Right ventricle myocardium superior (tissue), 1 donor: ENCODE measurements at places on chromosomes 6 and 20. TPM values are rescaled to one million over a fixed set of nuclear protein-coding genes. Genes with fewer than 3 reads are reported as not detected.

DNA sequence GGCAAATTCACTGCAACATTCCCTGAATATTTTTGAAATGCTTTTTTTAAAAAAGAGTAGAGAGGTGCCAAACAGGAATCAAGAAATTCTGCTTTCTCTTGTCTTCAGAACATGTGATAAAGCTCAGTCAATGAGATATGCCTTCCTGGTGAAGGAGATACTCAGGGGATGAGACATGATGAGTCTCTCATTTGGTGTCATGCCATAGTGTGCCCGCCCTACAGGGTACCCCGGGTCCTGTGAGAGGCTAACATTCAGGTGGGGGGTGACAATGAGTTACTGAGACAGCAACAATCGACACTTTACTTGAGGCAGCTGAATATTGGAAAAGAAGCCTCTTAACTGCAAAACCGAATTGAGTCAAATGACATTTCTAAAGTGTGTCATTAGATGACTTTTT lies 6.7 kb downstream of the CCR6 start:
- DNase-seq: no peak

DNA sequence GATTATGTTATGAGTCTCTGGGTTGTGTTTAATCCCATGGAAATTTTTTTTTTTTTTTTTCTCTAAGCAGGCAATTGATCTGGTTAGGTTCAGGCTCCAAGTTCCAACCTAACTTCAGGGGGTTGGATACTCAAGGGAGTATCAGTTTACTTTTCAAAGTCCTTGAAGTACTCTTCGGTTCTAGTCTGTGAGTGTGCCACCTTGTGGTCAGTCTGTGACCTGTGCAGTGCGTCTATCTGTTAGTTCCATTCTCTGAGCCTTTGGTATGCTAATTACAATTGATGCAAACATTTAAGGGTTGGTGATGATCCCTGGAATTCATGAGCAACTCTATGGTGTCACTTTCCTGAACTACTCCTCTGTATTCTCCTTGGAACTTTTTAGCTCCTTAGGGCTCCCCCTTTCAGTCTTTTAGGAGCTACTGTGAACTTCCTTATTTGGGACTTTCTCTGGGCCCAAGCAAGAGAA lies 342.0 kb downstream of the SOX4 start:
- DNase-seq: no peak

GRCh38 chr6:64037427-64037826 lies 401.8 kb downstream of the PHF3 start:
- DNase-seq: no peak

GRCh38 chr6:139846538-139847456 lies 472.3 kb upstream of the CITED2 start:
- peak; percentile 48 for DNase-seq

Gene OR2W1
- not detected for total RNA-seq

- no peak for DNase-seq
These were observed 169.7 kb downstream of the EYA4 start for GRCh38 chr6:133410638-133411435.

Gene OR2H2
- not detected for total RNA-seq
